PC-3 (cell line): ENCODE measurements at places on chromosomes 4 and X.

DNA sequence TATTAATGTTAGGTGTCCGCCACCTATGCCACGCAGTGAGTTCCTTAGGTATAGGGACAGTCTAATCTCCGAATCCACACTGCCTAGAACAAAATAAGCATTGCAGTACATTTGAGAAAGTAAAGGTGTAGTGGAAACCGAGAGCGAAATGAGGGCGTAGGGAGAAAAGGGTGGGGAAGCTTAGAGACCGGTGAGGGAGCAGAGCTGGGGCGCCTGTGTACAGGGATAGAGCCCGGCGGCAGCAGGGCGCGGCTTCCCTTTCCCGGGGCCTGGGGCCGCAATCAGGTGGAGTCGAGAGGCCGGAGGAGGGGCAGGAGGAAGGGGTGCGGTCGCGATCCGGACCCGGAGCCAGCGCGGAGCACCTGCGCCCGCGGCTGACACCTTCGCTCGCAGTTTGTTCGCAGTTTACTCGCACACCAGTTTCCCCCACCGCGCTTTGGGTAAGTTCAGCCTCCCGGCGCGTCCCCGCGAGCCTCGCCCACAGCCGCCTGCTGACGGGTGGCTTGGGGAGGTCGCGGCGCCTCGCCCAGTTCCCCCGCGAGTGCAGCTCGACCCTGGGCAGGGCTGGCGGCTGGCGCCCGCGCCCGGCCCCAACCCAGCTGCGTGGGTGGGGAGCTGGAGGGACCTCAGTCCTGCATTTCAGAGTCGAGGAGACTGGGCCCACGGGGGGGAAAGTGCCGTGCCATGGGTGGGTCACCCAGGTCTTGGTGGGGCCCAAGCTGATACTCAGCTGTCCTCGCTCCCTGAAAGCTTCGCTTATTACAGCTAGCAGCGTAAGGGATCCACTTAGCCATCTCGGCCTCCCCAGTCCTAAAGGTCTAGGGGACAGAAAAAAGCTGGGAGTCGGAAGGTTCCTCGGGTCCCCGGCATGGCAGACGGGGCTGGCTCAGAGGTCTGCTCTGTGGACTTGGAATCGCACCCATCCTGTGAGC is at the start of gene ANXA3:
TSS of gene ANXA3 (plus strand) at position 351 of the 932 bp plus-strand sequence. CDS start 2,704 bp downstream, outside the sequence.
- peak; percentile 74 for DNase-seq

GRCh38 chrX:39854772-39855747 is 242.7 kb downstream of the BCOR start:
- DNase-seq, result no peak

- peak; percentile 79 for DNase-seq
Measured at GRCh38 chrX:40108959-40109287, 11.2 kb upstream of the BCOR start.

- DNase-seq, result no peak
Measured at GRCh38 chr4:140769209-140769608, 13.0 kb upstream of the TBC1D9 start.

DNA sequence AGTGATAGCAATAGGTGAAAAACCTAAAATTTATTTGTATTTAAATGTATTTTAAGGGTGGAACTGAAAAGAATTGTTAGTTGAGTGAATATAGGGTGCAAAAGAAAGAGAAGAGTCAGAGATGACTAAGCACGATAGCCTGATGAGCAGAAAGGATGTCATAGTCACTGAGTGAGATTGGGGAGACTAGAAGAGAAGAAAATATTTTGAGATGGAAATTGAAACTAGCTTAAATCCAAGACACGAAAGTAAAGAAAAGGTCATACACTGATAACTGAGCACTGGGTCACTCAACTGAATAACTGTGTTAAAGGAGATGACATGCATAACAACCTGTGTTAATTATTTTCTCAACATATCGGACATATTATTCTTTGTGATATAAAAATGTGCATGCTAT is 55.5 kb downstream of the SPANXN4 start:
- no peak for DNase-seq

DNA sequence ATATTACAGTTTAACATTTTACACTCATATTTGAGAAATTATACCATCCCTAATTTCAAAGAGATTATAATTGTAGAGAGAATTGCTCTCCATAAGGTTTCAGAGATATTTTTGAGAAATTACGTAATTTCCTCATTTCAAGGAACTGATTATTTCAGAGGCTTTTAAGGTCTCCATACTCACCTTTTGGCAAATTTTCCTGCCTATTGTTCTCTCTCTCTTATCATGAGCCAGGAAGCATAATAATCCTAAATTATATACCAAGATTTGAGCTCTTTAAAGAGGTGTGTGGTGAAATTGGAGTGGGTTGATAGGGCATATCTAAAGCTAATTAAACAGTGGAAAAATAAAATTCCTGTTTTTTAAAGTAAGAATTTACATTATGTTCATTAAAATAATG is 248.9 kb upstream of the FTHL17 start:
- no peak for DNase-seq

- peak; percentile 45 for DNase-seq
Measured at GRCh38 chr4:127012549-127012948, 620.2 kb upstream of the INTU start.

DNA sequence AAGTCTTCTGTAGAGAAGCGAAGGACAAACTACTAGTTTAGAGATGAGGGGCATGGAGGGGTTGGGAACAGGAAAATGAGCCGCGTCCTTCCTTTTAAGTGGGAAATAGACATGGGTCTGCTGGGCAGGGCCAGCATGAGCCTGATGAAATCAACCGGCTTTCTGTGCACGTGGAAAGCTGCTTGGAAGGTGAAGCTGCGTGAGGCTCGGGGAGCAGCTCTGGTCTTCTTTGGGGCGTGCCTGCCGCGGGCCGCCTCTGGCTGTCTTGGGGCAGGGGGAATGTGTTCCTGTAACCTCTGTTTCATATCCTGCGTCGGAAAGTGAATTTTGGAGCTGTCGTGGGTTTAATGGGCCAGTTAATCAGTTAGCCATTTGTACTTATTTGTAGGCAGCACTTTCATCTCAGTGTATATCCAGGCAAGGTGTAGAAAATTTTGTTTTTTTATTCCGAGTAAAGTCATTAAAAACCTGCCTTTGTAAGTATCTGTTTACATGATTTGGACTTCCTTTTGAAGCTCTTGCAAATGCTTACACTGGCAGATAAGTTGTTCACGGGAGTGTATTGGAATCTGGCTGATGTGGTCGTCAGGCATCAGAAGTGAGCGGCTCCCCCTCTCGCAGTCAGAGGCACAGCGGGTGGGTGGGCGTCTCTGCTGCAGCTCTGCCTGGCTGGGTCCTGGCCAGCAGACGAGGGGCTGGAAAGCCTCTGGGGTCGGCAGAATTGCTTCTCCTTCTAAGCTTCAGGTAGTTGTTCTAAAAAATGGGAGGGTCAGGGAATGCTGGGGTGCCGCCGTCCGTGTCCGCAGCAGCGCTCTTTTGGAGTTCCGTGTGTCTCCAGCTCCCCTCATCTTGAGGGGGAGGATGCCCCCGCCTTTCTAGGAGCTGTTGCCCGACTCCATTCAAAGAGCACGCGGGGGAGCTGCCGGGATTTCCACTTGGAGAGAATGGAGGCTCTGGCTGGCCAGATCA is 70.5 kb upstream of the HGFAC start:
- DNase-seq, result no peak

GRCh38 chr4:16807355-16807754 is 91.1 kb downstream of the LDB2 start:
- DNase-seq, result no peak

DNA sequence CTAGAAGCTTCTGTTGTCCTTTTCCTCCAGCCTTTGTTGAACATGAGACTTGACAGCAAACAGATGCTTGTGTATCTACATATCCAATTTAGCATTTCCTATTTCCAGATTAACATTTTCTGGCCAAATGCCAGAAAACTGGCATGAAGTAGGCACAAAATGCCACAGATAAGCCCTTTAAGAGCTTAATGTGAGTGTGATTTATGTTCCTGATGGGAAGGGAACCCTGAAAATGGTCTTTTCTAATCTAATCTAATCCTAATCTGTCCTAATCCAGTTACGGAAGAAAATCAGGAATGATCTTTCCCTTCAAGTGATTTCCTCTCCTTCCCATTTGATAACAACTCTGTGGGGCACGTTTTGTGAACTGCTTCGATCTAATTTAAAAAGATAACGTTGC is 133.0 kb upstream of the C1QTNF7 start:
- no peak for DNase-seq

DNA sequence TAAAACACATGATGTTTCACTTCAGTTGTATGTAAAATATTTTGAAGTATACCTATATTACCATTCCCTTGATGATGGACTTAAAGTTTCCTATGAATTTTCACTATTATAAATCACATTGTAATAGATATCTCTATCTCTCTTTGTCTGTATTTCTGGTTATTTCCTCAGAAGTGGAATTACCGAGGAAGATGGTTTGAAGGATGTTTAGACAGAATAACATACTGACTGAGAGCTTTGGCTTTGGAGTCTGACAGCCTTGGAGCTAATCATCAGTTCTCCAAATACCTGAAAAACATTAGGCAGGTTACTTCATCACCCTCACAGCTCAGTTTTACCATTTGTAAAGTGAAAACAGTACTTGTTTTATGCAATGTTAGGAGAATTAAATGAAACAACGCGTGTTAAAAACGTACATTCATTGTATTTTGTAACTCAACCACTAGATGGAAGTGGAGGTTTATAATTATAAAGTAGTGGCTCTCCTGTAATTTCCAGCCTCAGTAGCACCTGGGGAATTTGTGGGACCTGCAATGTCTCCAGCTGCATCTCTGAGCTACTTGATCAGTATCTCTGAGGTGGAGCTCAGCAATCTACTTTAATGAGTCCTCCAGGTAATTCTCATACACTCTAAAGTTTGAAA is 14.3 kb downstream of the JCHAIN start:
- peak; percentile 77 for DNase-seq
